Ascending aorta (tissue), 2 donors: ENCODE measurements at places on chromosomes 16 and 17.

DNA sequence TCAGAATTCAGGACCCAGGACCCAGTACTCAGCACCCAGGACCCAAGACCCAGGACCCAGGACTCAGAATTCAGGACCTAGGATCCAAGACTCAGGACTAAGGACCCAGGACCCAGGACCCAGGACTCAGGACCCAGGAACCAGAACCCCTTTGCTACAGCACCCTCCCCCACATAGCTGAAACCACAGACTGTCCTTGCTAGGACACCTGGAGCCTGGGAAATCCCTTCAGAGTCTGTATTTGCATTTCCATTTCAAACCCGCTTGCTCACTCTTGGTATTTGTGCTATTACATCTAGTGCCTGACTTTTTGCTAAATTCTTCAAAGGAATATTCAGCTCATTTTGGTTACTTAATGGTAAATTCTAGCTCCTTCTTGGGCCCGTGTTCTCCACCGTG, 275.8 kb upstream of the MAF start:
- H3K27ac ChIP-seq: no peak overlapping the region
- no peak overlapping the region for H3K4me3 ChIP-seq
- no peaks in the 10 kb centered on the region for H3K27me3 ChIP-seq
- no peak for DNase-seq

- no peaks in the 10 kb centered on the region for H3K36me3 ChIP-seq
- H3K27me3 ChIP-seq: peaks cover 15% of the 10 kb centered on the region
- peak within 1 kb of the TSS; percentile 59 for H3K4me3 ChIP-seq
- peak; percentile 54 for DNase-seq
- no peak within 1 kb of the TSS for H3K27ac ChIP-seq
Measured at GRCh38 chr16:66844342-66845079, at the start of gene CA7. Gene CA7, plus strand, starts transcription at chr16:66844414. Its CDS starts 74 bp downstream, at chr16:66844488.

- H3K4me3 ChIP-seq: peak overlapping the region; percentile 100
- peak overlapping the region; percentile 99 for H3K27ac ChIP-seq
- DNase-seq: no peak
- no peaks in the 10 kb centered on the region for H3K27me3 ChIP-seq
Measured at GRCh38 chr16:67893743-67894399, 817 bp downstream of the PSKH1 start.

DNA sequence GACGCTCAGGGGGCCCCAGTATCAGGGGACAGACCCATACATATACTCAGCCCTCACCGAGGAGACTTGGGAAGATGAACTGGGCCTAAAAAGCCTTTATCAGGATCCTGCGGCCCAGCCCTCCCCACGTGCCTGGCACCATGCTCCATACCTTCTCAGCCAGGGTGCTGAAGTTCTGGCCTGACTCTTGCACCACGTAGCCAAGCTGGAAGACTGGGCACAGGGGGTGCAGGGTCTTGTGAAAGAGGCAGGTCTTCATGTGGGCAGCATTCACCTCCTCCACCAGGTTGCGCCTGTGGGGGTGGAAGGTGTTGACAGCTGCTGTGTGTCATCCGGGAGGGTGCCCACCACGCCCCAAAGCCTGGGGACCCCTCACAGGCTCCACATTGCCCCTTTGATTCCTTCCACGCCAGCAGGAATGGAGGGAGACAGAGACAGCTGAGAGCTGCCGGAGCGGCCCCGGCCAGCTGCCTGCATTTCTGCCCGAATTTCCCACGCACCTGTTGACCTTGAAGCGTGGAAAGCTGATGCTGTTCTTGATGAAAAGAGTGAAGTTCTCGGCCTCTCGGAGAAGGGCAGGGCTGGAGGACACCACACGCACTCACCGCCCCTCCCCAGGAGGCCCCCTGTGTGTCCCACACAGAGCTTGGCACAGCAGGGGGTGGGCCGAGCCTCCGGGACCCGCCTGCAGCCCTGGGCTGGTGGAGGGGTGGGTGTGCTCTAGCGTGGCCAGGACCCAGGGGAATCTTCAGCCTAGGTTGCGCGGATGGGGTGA, 10.4 kb upstream of the CAMKK1 start:
- DNase-seq: no peak
- no peak overlapping the region for H3K4me3 ChIP-seq
- no peak overlapping the region for H3K27ac ChIP-seq
- H3K36me3 ChIP-seq: no peaks in the 10 kb centered on the region
- no peaks in the 10 kb centered on the region for H3K27me3 ChIP-seq

DNA sequence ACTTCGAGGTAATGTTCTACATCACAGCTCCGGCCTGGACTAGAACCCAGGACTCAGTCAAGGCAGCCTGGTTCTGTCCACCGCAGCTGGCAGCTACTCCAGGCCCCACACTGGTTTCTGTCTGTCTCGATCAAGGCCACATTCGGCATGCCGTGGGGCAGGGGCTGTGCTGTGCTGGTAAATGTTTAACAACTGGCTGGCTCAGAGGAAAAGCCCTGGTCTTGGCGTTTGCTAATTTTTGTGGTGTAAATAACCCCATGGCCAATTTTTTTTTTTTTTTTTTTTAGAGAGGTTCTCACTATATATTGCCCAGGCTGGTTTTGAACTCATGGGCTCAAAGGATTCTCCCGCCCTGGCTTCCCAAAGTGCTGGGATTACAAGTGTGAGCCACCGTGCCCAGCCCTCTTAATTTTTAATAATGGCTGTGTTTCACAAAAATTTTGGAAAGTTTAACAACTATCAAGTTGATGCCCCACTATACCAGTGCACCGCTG, 328 bp upstream of the DRC7 start:
- no peak overlapping the region for H3K4me3 ChIP-seq
- DNase-seq: peak; percentile 30
- H3K27ac ChIP-seq: no peak overlapping the region

- H3K36me3 ChIP-seq: peaks cover 15% of the 10 kb centered on the region
- DNase-seq: peak; percentile 94
- peak overlapping the region; percentile 84 for H3K27ac ChIP-seq
- peak overlapping the region; percentile 62 for H3K4me3 ChIP-seq
- H3K27me3 ChIP-seq: no peaks in the 10 kb centered on the region
- peaks cover 22% of the 10 kb centered on the region for H3K4me1 ChIP-seq
Measured at GRCh38 chr17:38454532-38454931, 26.3 kb downstream of the ARHGAP23 start.

GRCh38 chr17:29929006-29929532, 959 bp downstream of the SSH2 start:
- peak overlapping the region; percentile 99 for H3K4me3 ChIP-seq
- no peak for DNase-seq
- H3K36me3 ChIP-seq: no peaks in the 10 kb centered on the region
- no peaks in the 10 kb centered on the region for H3K27me3 ChIP-seq
- peak overlapping the region; percentile 86 for H3K27ac ChIP-seq

GRCh38 chr16:56068314-56068713, 123.0 kb upstream of the GNAO1 start:
- no peaks in the 10 kb centered on the region for H3K27me3 ChIP-seq
- H3K36me3 ChIP-seq: no peaks in the 10 kb centered on the region
- H3K4me3 ChIP-seq: no peak overlapping the region
- H3K4me1 ChIP-seq: no peaks in the 10 kb centered on the region
- no peak for DNase-seq

- H3K36me3 ChIP-seq: peaks cover 66% of the 10 kb centered on the region
- DNase-seq: no peak
- no peak overlapping the region for H3K4me3 ChIP-seq
- no peaks in the 10 kb centered on the region for H3K4me1 ChIP-seq
Measured at GRCh38 chr16:19654147-19654546, 63.9 kb downstream of the KNOP1 start.

GRCh38 chr16:66534376-66534799, 15.5 kb downstream of the TK2 start:
- H3K4me1 ChIP-seq: no peaks in the 10 kb centered on the region
- no peaks in the 10 kb centered on the region for H3K27me3 ChIP-seq
- H3K36me3 ChIP-seq: peaks cover 72% of the 10 kb centered on the region
- DNase-seq: no peak
- H3K27ac ChIP-seq: no peak overlapping the region

DNA sequence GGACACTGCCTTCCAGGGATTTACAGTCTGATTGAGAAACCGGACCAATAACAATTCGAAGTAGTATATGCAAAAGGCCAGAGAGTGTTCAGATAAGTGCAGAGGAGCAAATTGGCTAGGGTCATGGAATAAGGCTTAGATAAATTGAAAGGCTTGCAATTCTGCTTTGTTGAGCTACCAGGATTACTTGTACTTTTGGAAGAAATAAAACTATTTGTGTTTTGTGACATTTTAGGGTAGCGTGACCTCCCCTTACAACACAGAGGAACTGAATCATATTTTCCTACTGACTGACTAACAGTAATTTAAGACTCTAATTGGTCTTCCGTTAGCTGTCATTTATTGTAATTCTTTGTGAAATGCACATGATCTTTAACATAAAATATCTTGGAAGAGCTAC, 104.7 kb downstream of the PITPNC1 start:
- DNase-seq: no peak
- H3K27me3 ChIP-seq: no peaks in the 10 kb centered on the region
- no peak overlapping the region for H3K4me3 ChIP-seq
- no peaks in the 10 kb centered on the region for H3K4me1 ChIP-seq
- H3K36me3 ChIP-seq: no peaks in the 10 kb centered on the region
- H3K27ac ChIP-seq: no peak overlapping the region

DNA sequence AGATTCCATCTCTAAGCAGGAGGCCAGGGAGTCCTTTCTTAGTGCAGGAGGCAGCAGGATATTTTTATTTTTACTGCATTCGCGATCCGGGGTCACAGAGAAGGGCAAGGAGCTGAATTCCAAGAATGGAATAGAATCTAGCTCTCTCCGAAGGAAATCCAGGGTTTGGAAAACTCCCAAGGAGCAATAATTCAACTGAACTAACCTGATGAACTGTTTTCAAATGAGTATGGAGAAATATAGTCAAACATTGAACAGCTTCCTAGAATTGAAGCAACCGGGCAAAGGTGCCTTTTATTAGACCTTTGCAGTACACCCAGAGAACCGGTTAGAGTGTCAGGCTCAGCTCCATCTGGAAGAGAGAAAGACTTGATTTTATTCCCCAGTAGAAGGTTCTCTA, 120.7 kb upstream of the MAF start:
- no peaks in the 10 kb centered on the region for H3K36me3 ChIP-seq
- no peaks in the 10 kb centered on the region for H3K27me3 ChIP-seq
- no peak overlapping the region for H3K4me3 ChIP-seq
- no peak for DNase-seq

- no peak overlapping the region for H3K27ac ChIP-seq
- no peak overlapping the region for H3K4me3 ChIP-seq
- peaks cover 29% of the 10 kb centered on the region for H3K36me3 ChIP-seq
Measured at GRCh38 chr17:80921159-80921558, 70.5 kb upstream of the CHMP6 start.

- H3K4me1 ChIP-seq: no peaks in the 10 kb centered on the region
- H3K4me3 ChIP-seq: no peak overlapping the region
- H3K36me3 ChIP-seq: no peaks in the 10 kb centered on the region
- no peaks in the 10 kb centered on the region for H3K27me3 ChIP-seq
Measured at GRCh38 chr17:8632061-8632460, 1.5 kb upstream of the MYH10 start.

GRCh38 chr17:55639096-55639495, 83.6 kb downstream of the TMEM100 start:
- no peaks in the 10 kb centered on the region for H3K4me1 ChIP-seq
- no peak for DNase-seq
- H3K27ac ChIP-seq: no peak overlapping the region
- H3K4me3 ChIP-seq: no peak overlapping the region
- H3K27me3 ChIP-seq: no peaks in the 10 kb centered on the region

DNA sequence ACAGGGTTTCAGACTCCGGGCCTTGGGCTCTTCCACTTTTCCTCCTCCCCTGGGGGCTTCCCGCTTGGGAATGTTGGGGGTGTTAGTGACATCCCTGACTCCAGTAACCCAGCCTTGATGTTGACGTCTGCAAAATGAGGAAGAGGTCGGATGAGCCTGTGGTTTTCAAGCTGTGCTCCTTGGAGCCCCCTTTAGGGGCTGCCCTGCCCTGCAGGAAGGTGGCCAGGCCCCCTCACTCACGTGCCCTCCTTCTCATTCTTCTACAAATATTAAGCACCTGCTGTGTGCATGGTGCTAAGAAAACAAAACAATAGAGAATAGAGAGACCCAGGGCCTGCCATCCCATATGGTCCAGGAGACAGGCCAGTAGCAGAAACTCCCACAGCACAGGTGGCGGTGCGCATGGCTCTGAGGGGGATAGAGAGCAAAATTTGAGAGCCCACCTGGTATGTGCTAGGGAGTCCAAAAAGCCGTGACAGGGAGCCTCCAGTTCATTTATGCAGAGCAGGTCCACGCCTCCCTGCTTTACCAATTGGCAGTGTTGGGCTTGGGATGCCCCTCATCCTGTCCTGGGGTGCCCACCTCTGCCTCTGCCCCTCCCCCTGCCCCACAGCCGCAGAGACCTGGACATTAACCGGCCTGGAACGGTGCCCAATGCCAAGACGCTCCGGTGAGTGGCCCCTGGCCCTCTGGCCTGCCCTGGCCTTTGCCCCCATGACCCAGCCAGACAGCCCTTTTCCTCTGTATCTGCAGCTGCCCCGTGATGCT, 7.4 kb downstream of the NDRG4 start:
- H3K27me3 ChIP-seq: no peaks in the 10 kb centered on the region
- H3K4me1 ChIP-seq: no peaks in the 10 kb centered on the region
- DNase-seq: no peak
- no peak overlapping the region for H3K27ac ChIP-seq
- no peak overlapping the region for H3K4me3 ChIP-seq
- H3K36me3 ChIP-seq: no peaks in the 10 kb centered on the region

DNA sequence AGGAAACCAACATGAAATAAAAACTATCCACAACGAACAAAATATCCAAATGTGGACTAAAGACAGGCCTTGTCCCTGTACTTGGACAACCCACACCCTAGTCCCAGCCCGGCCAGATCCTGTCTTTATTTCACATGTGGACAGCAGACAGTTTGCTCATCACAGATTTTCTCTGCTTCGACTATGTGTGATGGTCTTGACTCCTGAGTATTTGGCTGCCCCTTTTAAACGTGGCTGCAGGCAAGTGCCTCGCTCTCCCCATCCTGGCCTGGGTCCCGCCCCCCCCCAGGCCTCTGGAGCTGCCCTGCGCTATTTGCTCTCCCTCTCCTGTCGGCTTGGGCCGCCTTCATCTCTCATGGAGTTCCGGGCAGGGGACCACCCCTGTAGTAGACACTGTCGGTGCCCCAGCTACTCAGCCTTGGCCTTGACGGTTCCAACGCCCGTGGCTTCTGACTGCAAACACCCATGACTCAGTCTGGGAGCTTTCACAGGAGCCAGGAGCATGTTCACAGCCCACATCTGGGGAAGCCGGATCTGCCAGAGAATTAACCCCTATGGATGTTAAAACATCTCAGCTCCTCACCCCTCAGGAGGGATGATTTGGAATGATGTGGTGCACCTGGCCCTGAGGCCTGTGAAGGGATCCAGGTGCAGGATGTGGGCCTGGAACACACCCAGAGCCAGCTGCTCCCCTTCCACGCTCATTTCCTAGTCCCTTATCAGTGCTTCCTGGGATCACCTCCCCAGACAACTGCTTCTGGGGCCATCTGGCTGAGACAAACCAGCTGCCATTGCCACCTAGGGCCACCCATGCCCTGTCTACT, 229.7 kb upstream of the RPL38 start:
- DNase-seq: no peak
- no peaks in the 10 kb centered on the region for H3K4me1 ChIP-seq
- no peaks in the 10 kb centered on the region for H3K27me3 ChIP-seq
- H3K36me3 ChIP-seq: no peaks in the 10 kb centered on the region

DNA sequence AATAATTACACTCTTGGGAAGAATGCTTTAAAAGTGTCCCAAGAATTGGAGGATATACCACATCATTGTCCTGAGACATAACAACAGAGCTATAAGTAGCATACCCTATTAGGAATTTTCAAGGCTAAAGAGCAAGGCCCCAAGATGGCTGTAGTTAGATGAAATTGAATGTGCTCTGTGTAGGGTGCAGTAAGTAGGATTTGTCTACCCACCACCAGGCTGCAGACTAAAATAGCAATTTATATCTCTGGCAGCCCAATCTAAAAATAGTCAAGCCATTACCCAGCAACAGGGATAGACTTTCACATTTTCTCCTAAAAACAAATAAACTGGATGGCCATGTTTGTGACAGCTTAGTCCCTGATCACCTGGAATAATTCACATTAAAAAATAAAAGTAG, 5.6 kb downstream of the MMD start:
- DNase-seq: no peak
- no peak overlapping the region for H3K4me3 ChIP-seq
- no peaks in the 10 kb centered on the region for H3K27me3 ChIP-seq
- peaks cover 3% of the 10 kb centered on the region for H3K36me3 ChIP-seq
